ENCODE measurements at places on chromosomes 1 and 21.

DNA sequence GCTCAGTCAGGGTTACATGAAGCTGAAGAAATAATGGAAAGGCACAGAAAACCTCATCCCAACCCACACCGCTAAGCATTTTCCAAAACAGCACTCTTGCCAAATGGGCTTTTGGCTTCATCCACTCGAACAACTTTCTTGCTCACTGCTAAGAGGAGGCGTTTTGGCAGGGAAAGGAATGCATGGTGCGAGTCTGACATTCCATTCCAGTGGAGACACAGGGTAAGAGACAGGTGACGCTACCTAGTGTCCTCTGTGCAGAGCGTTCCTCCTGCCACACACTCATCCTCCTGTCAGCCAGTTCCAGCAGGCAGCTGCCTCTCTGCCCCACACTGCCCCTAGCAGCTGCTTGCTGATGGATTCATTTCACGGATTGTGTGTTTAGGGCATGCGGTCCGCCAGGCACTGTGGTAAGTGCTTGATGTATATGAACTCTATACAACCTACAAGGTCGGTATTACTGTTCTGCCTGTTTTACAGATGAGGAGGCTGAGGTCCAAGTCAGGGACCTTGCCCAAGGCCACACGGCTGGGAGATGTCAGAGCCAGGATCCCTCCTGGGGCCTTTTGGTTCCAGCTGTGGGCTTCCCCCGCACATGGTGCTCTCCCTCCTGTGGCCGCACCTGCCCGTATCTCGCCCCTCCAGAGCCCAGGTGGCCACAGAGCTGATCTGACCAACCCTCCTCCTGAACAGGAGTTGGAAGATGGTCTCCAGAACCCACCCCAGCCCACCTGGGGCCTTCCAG is 25.7 kb upstream of the BACE2 start:
- no peak for DNase-seq

DNA sequence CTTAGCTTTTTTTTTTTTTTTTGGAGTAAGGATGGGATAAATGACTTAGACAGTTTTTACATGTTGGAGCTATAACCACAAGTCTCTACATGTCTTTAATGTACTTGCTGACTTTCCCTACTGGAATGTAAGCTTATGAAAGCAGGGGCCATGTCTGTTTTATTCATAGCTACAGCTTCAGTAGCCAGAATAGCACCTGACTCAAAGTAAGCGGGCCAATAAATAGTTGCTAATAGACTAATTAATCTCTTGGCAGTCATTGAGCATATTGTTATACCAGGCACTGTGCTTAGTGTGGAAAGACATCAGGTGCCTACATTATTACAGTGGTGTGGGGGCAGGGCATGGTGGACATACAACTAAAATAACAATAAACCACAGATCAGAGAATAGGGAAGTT is 84.4 kb upstream of the HOOK1 start:
- DNase-seq: no peak

GRCh38 chr1:45403298-45403697 is 63.1 kb upstream of the MUTYH start:
- no peak for DNase-seq

DNA sequence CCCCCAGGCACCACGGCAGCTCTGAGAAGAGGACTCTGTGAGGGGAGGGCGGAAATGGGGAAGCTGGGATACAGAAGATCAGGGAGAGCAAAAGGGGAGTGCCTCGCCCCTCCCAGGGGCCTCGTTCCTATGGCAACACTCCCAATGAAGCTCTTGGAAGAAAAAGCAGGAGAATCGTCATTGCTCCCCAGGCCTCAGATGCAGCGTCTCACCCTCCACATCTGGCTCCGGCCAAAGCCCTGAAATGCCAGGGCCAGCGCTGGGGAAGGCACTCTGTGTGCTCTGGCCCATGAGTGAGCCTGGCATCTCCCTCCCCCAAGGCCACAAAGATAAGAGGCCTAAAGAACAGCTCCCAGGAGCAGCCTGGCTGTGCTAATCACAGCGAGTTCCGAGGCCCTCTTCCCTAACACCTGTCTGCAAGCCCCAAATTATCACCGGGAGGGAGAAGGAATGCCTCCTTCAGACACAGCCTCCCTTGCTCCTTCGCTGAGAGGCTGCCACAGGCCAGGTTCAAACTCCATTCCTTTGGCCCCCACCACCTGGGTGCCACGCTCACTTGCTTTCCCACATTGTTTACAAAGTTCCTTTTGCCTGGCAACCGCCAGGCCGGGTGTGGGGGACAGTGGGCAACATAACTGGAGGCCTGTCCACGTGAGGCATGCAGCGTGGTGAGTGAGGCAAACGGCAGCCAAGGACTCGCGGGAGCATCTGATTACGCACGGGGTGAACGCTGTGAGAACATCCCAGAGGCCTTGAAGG is 27.8 kb downstream of the ECE1 start:
- no peak for DNase-seq

DNA sequence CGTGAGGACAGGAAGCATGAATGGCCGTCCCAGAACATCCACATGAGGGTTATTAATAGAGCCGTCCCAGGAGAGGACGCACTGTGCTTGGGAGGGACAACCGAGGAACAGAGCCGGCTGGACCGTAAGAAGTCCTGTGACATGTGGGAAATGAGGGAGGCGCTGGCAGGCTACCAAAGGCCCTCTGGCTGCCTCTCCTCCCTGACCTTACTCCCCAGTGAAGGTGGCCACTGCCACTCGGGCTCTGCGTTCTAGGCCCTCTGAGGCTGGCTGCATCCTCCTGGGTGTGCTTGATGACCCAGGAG is 15.5 kb upstream of the NPPB start:
- no peak for DNase-seq

DNA sequence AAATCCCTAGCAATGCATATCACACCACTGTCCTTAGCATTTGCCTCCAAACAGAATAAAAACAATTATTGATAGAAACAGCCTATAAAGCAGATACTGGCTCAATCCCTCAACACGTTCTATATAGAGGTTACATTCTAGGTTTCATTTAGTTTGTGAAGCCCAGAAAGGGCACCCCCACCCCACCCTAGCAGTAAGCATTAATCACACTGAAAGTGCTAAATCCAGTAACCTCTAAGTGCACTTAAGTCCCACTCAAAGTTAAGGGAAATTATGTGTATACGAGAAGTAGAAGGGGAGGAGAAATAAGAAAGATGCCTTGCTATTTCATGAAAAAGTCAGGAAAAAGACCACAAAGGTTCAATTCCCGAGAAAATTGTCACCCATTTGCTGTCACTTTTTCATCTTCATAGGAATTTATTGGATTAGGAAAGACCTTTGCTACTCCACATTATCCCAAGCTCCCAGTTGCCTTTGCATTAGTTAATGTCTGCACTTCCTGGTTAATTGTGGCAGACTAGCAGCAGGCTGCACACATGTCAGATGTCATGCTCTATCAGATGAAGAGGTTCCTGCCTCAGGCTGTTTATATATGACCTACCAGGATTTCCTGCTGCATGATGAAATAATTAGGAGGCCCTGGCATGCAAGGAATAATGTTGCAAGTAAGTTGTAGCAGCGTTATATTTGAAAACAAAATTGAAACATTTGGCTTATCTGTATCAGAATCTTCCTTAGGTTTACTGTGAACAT is 54.5 kb upstream of the LHX8 start:
- no peak for DNase-seq

- no peak for DNase-seq
Observed at GRCh38 chr1:244449936-244450508, 1.7 kb downstream of the ADSS2 start.

- no peak for DNase-seq
Observed at GRCh38 chr1:9868244-9868590, 41.9 kb downstream of the CTNNBIP1 start.

- DNase-seq: no peak
Observed at GRCh38 chr1:6472391-6472790, 6.4 kb upstream of the TNFRSF25 start.

DNA sequence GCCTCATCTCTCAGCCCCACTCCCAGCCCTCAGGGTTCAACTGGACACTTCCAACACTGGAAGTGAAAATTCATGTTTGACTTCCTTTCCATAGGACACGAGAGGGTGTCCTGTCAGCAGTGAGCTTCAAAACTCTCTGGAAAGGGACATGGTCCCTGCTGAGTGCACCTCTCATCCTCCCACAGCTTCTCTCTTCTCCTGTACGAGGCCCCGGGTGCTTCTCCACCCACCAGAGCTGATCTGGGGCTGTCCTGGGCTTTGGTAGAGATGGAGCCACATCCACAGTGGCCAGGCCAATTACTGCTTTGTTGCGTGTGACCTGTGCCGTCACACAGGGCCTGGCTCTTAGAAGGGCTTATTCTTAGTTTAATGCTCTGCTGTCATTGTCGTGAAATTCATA is 182.3 kb downstream of the RRAGC start:
- DNase-seq: no peak
